T-helper 9 cell (primary cell): ENCODE measurements at places on chromosomes 12 and 14.

DNA sequence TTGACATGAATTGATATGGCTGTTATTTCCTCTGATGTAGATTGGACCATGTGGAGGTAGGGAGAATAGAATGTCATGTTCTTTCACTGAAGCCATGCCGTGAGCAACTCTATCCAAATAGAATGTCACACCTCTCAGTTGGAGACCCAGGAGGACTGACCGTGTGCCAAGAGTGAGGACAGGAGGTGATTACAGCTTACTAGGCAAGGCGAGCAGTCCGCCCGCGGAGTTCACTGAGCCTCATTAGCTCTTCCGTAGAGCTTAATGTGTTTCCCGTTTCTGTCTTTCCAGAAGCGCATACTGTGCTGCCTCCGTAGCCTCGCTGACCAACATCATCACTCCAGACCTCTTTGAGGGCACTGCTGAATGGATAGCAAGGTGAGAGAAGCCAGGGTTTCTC lies 45.6 kb downstream of the FNTB start:
- no peak for DNase-seq

GRCh38 chr12:115891556-115892164 lies 385.8 kb downstream of the MED13L start:
- no peak for DNase-seq

DNA sequence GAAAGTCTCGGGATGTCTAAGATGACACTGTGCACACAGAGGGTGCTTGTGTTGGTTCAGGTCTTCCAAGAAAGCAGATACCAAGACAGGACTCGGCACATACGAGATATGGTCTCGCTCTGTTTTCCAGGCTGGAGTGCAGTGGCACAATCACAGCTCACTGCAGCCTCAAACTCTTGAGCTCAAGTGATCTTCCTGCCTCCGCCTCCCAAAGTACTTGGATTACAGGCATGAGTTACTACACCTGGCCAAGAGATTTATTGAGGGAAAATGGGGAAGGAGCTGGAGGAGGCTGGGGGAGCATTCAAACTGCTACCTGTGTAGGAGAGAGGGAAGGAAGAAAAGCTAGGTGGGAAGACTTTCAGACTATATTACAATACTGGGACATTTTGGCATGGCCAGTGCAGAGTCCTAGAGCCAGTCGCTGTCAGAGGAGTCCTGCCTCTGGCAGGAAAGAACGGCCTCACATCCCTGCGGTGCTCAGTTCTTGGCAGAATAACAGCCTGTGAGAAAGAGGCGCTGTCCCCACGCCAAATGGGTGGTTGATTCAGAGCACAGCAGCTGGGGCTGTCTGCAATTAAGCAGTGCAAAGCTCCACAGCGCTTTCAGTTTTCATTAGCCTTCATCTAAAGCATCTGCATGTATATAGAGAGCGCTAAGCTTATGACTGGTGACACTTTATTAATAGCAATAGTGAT lies 18.3 kb downstream of the SLC17A8 start:
- DNase-seq: no peak

- no peak for DNase-seq
Measured at GRCh38 chr12:93373961-93374656, 3.6 kb upstream of the NUDT4 start.

GRCh38 chr12:90112666-90113065 lies 404.0 kb upstream of the ATP2B1 start:
- no peak for DNase-seq

GRCh38 chr14:89723930-89724627 lies 230.5 kb downstream of the EFCAB11 start:
- no peak for DNase-seq

DNA sequence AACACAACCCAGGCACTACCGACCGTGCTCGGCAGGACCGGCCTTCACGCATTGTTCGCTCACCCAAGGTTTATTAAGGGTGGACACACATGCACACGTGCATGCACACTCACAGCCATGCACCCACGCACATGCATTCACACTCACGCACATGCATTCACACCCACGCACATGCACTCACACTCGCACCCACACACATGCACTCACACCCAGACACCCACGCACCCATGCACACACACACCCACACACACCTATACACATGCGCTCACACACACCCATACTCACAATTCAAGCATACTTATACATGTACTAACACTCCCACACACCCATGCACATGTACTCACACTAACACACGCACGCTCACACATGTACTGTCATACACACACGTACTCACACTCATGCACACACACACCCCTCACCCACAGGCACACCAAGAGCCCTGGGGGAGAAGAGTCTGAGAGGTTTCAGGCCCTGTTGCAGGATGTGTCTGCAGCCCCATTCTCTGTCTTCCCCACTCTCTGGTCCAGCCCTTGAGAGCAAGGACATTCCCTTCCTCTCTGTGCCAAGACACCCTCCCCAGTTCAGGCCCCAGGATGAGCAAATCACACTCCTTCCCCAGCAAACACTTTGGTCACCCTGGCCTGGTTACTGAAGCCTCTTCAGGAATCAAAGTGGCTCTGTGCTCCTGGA lies 49.4 kb upstream of the BCL11B start:
- DNase-seq: no peak

DNA sequence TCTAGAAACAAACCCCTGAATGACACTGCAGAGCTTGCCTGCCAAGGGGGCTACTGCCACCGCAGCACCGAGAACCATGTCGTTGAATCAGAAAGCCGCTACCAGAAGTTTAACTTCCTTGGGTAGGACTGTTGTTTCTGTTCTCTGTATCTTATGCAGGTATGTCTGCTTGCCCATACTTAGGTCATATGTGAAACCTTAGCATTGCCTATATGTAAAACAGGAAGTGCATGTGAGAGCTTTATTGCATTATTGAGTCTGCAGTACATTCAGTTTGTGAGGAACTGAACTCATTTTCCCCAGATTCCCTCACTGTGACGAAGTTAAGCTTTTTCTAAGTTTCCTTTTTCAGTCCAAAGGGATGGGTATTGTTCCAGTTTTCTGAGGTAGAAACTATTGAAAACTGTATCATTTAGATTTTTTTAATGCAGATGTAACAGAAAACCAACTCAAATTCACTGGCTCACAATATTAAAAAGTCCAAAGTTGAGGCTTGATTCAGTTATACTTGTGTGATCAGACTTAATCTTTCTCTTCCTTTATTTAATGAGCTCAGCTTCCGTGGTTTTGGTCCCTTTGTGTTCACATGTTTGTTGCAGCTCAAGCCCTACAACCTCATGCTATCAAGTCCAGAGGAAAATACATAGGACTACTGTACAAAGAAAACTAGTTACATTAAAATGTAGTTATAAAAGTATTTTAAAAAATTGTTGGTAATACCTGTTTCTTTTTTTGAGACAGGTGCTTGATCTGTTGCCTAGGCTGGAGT lies 6.9 kb downstream of the FBXO34 start:
- DNase-seq: no peak

DNA sequence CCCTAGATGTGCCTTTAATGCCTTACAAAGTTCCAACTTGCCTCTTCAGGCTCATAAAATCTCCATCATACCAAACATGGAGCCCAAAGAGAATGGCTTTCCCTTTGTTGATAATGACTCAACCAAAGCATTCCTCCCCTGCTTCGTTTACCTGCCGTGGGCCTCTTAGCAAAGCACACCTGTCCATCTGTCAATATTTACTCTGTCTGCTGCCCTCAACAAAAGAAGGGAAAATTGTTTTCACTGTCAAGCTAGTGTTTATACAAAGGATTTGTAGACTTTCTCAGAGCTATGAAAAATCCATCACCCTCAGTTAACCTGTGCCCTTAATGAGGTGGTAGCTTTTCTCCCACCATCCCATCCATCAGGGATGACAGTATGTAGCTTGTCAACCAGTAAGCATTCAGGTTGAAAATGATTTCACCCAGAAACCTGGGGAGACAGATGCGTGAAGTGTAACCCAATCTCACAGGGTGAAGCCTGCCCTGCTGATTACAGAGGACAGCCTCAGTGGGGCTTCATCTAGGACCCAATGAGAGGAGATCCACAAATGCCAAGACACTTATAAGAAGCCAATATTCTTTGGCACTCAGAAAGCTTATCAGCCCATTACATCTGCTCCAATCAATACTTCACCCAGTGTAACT lies 278.1 kb downstream of the NUAK1 start:
- DNase-seq: no peak

GRCh38 chr12:106119301-106119700 lies 19.5 kb downstream of the NUAK1 start:
- no peak for DNase-seq

DNA sequence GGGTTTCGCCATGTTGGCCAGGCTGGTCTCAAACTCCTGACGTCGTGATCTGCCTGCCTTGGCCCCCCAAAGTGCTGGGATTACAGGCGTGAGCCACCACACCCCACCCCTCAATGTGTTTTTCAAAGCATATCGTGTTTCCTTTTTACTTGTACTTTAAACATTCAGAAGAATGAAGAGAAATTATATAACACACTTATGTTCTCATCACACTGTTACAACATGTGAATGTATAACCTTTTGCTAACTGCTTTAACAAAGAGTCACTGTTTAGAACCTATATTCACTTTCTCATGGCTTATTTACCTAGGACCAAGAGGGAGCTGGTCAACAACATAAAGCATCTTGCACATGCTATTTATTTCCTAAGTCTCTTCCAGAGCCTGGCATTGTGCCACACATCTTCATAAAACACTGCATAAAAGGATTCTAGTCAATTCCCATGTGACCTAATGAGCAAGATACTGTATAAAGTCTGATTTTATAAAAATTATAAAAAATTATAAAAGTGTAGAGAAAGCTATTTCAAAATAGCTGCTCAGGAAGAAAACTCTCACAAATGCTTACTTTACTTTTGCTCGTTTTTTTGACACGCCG lies 16.0 kb upstream of the ACTR6 start:
- DNase-seq: no peak

- DNase-seq: peak; percentile 49
Measured at GRCh38 chr14:75303381-75303789, 24.8 kb downstream of the FOS start.

DNA sequence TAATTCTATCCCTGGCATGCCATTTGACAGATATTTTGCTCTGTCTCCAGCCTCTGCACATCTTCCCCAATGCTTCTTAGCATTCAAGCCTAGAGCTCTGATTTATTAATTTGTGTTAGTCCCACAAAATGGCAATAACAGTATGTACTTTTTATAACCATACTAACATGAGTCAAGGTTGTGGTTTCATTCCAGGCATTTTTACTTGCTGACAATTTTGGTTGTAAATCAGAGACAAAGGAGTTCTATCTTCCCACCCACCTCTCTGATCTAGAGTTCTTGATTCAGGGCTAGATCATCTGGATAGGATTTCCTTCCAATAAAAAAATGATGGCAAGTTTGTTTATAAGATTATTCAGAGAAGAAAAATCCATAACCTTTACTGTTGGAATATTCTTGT lies 18.5 kb upstream of the CISTR start:
- DNase-seq: no peak

- DNase-seq: no peak
Measured at GRCh38 chr14:89564286-89564957, 147.4 kb upstream of the FOXN3 start.

GRCh38 chr12:66196806-66197205 lies 7.8 kb downstream of the IRAK3 start:
- no peak for DNase-seq

DNA sequence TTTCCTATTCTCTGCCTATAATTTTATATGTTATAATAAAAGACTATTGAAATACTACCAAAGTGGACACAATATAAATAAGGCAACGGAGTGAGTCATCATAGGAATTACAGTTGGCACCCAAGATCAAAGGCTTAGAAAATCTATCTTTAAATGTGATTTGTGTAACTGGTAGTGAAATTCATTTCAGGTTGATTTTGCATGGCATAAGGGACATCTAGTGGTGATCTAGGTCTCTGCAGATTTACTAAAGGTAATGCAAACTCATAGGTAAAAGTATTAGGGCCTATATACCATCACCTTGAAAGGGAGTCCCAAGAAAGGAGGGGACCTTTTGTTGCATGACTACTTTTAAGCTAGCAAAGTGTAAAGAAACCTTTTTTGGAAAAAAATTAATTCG lies 527.2 kb downstream of the NRXN3 start:
- DNase-seq: no peak

DNA sequence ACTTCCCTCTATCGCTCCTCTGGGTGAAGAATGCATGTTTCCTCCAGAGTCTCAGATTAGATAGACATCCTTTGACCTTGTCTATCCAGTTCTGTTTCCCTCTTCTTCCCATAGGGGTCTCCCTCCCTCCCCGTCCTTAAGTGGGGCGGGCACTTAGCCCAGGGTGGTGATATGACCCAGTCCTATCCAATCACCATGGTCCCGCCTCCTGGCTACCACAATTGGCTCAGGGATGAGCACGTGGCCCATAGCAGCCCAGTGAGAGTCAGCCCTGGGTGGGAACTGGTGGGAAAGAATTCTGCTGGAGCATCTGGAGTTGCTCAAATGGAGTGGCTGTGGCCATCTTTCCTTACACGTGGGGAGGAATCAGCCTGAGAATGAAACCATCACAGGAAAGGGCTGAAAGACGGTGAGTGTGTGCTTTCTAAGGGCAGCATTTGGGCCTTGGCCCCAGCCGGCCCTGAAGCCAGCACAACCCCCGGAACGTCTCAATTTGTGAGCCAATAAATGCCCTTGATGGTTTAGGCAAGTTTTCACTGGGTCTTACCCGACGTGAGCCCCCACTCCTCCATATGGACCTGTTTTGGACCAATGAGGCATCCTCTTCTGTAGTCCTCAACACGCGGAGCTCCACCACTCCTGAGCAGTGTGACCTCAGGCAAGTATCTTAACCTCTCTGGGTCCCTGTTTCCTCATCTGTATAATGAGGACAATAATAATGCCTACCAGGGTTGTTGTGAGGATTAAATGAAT lies 14.4 kb upstream of the MLXIP start:
- no peak for DNase-seq

- no peak for DNase-seq
Measured at GRCh38 chr12:52578469-52578868, 4.8 kb upstream of the KRT74 start.

DNA sequence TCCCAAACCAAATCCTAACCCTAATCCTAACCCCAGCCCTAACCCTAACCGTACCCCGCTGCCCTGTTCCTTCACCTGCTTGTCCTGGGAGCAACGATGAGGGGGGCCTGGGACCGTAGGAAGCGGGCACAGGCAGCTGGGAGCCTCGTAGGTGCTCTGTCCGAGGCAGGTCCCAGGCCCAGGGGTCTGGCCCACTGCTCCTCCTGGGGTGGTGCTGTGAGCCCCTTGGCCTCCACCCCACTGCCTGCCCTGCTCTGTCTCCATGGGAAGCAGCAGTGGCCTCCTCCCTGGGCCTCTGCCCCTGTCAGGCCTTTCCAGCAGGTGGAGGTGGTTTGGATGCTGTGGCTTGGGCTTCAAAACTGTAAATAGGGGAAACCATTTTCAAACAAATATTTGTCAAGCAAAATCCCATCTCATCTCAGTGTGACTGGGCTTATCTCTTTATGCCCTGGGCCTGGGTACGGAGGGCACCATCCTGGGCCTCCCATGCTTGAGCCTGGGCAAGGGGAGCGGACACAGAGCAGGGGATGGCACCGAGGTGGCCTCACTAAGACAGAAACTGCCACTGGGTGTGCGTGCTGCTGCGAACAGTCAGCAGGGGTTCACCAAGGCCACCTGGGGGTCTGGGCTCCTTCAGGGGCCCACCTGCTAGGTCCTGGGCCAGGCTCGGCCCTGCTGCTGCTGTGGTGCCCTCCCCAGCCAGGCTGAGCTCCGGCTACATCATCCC lies 3.7 kb upstream of the BEGAIN start:
- no peak for DNase-seq
